Stimulated activated CD4-positive, alpha-beta T cell treated with anti-CD3 and anti-CD28 coated beads, Interleukin-1b, Interleukin-23, amount 100 ng/mL, for 24 hours (primary cell): ENCODE measurements at places on chromosomes 11 and 22.

DNA sequence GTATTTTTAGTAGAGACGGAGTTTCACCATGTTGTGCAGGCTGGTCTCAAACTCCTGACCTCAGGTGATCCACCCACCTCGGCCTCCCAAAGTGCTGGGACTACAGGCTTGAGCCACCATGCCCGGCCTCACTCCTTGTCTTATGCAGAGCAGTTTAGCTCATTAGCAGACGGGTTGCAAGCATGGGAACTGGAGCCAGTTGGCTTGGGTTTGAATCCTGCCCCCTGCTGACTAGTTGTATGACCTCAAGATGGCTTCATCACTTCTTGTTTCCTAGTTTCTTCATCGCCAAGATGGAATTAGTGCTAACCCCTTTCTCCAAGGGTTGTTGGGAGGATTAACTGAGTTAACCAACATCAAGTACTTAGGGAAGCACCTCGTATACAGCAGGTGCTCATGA lies 23.4 kb upstream of the RASD2 start:
- no peak for DNase-seq

- DNase-seq, result no peak
Observed at GRCh38 chr11:121018746-121019145, 5.2 kb upstream of the TBCEL start.

DNA sequence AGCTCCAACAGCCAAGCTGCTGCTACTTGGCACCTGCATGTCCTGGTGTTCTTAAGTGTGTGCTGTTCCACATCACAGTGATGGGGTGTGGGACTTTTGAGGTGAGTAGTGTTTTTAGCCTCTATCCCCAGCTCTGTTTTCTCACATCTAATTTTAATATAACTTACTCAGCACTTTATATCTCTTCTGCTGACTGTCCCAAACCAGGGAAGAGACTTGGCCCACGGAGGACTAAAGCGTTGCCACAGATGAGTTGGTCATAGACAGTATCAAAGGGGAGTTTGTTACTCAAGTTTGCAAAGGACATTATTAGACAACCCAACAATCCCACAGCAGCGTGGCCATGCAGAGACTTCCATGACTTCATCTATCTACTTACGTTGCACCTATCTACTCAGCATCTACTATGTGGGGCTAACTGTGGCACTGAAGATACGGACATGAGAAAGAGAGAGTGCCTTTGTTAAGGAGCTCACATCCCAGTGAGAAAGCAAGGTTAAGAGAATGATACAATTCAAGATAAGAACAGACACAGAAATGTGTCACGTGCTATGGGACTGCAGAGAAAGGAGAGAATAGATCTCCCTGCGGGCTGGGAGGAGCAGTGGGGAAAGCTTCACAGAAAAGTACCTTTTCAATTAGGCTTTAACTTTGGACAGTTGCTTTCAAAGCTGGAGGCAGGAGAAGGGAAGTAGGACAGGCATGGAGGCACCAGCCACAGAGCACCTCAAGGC lies 82.4 kb downstream of the ME3 start:
- DNase-seq, result no peak

- DNase-seq, result no peak
Observed at GRCh38 chr11:119727523-119728151, 1.4 kb downstream of the NECTIN1 start.

- DNase-seq, result no peak
Observed at GRCh38 chr22:37254867-37255233, 10.8 kb upstream of the RAC2 start.

GRCh38 chr22:28855355-28856094 lies 27.8 kb upstream of the ZNRF3 start:
- DNase-seq, result peak; percentile 14

GRCh38 chr11:3616721-3617460 lies 24.9 kb downstream of the ART5 start:
- no peak for DNase-seq

- DNase-seq, result no peak
Observed at GRCh38 chr11:114790910-114791309, 112.6 kb downstream of the NXPE2 start.

DNA sequence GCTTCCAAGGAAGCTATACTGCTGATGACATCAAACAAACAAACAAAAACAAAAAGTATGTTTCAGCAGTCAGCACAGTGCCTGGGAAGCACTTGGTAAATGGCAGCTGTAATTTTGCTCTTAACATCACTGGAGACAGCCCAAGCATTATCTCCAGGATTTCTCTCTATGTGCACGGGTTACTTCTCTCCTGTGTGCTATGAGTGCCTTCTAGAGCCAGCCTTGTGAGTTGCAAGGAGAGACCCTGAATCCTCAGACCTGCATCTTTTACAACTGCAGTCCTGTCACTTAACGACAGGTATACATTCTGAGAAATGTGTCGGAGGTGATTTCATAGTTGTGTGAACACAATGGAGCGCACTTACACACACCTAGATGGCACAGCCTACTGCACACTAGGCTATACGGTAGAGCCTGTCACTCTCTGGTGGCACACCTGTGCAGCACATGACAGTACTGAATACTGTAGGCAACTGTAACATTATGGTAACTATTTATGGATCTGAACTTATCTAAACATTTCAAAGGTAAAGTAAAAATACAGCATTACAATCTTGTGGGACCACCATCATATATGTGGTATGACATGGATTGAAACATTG lies 662.5 kb upstream of the B3GAT1 start:
- no peak for DNase-seq

DNA sequence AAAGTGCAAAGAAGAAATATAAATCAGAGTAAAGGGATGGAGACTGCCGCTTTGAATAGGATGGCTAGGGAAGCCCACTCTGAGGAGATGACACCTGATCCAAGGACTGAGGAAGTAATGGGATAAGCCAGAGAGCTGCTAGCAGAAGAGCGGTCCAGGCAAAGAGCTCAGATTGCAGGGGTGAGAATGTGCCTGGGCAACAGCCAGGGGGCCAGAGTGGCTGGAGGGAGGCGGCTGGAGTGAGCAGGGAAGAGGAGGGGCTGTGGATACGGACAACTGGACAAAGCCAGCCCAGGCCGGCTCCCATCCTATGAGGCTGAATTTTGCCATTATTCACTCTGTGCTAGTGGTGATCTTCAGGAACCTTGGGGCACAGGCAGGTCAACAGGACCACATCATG lies 360.3 kb upstream of the SYN3 start:
- DNase-seq, result no peak

GRCh38 chr11:33634291-33634834 lies 66.3 kb downstream of the C11orf91 start:
- no peak for DNase-seq

GRCh38 chr11:69807106-69807815 lies 12.0 kb downstream of the FGF3 start:
- DNase-seq, result no peak

- DNase-seq, result no peak
Observed at GRCh38 chr22:44740307-44740706, 12.1 kb upstream of the ARHGAP8 start.

DNA sequence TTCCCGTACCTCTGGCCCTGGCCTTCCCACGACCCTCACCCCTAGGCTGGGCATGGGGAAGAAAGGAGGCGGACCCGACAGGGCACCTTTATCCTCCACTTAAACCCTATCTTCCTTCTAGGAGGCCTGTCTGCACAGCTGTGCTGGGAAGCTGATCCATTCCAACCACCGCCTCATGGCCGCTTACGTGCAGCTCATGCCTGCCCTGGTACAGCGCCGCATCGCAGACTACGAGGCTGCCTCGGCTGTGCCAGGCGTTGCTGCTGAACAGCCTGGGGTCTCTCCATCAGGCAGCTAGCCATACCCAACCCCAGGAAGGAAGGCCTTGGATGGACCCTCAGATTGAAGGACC lies 599 bp downstream of the TIMM10B start:
- no peak for DNase-seq

DNA sequence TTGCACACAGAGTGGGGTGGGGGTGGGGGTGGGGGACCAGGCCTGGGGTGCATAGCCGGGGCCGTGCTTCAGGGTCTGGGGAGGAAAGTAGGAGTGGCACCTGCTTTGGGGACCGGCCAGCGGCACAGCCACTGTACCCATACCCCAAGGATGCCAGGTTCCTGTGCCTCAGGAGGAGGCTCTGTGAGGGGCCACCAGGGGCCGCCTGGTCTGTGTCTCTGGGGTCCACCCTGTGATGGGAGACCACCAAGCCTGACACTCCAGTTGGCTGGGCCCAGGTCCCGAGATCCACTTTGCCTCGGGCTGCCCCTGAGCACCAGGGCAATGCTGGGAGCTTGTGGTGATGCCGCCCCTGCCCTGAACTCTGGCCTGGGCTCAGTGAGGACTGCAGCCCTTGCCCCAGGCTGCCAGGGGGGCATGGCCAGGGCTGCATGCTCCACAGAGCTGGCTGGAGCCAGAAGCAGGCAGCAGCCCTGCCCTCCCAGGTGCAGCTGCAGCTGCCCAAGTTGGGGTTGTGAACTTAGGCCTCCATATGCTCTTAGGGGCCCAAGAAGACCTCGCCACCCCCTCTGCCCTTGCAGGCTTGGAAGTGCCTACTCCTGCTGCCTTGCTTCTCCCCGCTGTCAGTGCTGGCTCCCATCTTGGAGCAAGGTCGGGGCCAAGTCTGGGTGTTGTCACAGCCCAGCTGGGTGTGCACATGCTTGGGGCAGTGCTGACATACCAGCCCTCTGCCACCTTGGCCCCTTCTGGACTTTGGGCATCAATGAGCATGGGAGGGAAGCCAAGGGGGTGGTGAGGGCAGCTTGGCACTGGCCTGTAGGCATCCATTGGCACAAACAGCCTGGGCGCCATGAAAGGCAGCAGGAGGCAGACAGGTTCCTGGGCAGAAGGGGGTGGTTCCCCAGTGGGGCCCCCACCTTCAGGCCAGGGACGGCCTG lies 123.3 kb upstream of the THY1 start:
- DNase-seq, result no peak

- no peak for DNase-seq
Observed at GRCh38 chr11:5534046-5534445, 14.3 kb downstream of the OR52H1 start.
